Kidney (tissue), 22 donors: ENCODE measurements at places on chromosomes 7 and 10. TPM values are rescaled to one million over a fixed set of nuclear protein-coding genes. Genes with fewer than 3 reads are reported as not detected.

Gene NEBL
- 21.2 TPM for total RNA-seq

Gene GDF10
- 1.1 TPM for total RNA-seq

Gene EIF5AL1
- 0.54 TPM for total RNA-seq

Gene NKX2-3
- total RNA-seq = not detected

Gene MCM10
- total RNA-seq = 0.50 TPM

- no peak for DNase-seq
Observed at GRCh38 chr10:28054228-28054860, 55.5 kb upstream of the ODAD2 start.

DNA sequence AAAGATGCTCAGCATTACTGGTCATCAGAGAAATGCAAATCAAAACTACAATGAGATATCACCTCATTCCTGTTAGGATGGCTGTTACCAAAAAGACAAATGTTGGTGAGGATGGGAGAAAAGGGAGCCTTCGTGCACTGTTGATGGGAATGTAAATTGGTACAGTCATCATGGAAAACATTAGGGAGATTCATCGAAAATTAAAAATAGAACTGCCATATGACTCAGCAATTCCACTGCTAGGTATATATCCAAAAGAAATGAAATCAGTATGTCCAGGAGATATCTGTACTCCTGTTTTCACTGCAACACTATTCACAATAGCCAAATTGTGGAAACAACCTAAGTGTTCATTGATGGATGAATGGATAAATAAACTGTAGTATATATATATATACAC is 228.1 kb downstream of the ACTR3B start:
- DNase-seq = no peak

DNA sequence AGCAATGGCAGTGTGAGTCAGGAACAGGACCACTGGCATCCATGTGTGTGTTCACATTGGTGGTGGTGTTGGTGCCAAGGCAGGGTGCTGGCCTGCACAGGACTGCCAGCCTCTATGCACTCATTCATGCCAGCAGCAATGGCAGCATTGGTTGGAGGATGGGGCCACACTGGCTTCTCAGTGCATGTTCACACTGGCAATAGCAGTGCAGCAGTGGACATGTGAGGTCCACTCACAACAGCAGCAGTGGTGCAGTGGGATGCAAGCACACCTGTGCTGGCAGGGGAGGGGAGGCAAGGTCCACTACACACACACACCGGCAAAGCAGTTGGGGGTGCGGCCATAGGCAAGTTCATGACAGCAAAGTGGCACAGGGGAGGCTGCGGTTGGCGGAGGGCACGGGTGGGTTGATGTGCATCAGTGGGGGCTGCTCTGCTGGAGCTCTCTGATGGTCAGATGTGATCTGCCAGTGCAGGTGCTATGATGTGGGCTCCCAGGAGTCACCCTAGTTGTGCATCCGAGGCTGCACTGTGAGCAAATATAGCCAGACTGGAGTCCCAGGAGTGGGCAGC is 57.8 kb upstream of the TNKS2 start:
- no peak for DNase-seq

DNA sequence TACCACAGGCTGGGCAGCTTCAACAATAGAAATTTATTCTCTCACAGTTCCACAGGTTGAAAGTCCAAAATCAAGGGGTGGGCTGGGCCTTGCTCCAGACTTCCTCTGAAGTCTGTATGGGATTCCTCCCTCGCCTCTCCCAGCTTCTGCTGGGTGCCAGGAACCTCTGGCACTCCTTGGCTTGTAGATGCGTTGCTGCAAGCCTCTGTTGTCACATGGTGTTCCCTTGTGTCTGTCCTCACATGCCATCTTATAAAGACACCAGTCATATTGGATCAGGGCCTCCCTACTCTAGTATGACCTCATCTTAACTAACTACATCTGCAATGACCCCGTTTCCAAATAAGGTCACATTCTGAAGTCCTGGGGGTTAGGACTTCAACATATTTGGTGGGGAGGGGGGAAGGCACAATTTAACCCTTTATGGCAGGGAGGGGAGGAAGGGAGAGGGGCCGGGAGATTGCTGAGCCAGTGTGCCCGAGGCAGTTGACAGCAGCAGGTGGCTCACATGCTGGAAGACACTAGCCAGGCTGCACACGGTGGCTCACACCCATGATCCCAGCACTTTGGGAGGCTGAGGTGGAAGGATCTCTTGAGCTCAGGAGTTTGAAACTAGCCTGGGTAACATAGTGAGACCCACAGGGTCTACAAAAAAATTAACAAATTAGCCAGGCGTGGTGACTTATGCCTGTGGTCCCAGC is 18.8 kb downstream of the ZNF282 start:
- DNase-seq = no peak

DNA sequence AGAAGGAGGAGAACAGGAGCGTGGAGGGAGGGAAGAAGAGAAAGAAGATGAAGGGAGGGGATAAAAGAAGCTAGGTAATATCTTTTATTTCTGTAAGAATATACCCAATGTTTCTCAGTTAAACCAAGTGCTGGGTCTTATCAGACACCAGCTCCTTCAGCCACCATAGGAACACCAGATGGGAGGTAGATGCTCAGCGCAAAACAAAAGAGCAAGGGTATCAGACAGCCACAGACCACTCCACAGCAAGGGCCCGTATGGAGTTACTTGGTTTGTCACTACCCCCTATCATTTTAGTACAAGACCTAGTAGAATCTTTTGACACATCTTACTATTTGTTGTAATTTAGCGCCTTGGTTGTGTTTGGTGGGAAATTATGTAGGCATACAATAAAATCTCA is 65.9 kb upstream of the FAM133B start:
- no peak for DNase-seq

DNA sequence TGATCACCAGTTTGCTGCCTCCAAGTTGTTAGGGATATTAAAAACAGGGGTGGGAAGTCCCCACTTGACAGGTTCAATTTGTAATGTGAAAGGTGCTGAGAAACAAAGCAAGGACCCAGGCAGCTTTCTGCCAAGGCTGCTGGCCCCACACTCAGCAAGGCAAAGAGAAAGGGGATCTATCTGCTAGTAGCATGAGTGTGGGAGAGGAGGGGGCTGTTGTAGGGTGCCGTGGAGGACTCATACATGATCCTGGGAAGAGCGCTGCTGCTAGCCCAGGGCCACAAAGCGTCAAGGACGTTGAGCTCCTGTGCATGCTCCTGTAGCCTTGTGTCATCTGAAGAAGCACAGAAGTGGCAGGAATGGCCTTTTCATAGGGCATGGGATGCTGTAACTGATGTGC is 96.5 kb upstream of the INSYN2A start:
- DNase-seq = no peak

- DNase-seq = no peak
Observed at GRCh38 chr7:22660293-22660692, 66.7 kb upstream of the IL6 start.

- DNase-seq = no peak
Observed at GRCh38 chr10:78288663-78289062, 255.0 kb downstream of the RPS24 start.

GRCh38 chr7:26461518-26461917 is 169.9 kb downstream of the SNX10 start:
- DNase-seq = no peak

DNA sequence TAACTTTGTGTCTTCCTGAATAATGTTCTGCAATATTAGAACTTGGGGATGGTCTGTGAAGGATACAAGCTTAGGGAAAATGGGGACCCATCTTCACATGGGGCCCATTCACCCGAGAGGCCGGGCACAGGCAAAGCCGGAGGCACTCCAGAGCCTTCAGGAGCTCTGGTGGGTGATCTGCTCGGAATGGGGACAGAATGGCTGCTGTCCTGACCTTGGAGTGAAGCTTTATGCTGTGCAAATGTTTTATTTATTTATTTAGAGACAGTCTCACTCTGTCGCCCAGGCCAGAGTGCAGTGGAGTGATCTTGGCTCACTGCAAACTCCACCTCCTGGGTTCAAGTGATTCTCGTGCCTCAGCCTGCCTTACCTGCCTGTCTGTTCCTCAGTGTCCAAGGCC is 55.4 kb downstream of the DYNC2I1 start:
- no peak for DNase-seq

- DNase-seq = no peak
Observed at GRCh38 chr10:19993714-19994315, 177.6 kb downstream of the PLXDC2 start.

DNA sequence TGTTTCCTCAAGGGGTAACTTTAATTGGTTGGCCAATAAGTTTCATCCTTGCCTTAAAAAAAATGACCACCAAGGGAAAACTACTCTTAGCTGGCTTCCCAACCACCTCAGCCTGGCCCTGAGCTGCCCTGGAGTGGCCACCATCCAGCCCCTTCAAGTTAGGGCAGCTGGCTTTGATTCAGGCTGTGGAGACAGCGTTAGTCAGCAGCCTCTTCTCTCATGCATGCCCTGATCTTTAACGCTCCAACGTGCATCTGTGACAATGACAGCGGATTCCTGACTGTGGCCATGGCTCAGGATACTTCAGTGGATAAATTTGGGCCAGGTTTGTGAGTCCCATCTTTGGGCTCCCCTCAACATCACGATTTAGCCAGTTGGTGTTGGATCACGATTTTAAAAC is 111.6 kb downstream of the RBM20 start:
- DNase-seq = no peak

DNA sequence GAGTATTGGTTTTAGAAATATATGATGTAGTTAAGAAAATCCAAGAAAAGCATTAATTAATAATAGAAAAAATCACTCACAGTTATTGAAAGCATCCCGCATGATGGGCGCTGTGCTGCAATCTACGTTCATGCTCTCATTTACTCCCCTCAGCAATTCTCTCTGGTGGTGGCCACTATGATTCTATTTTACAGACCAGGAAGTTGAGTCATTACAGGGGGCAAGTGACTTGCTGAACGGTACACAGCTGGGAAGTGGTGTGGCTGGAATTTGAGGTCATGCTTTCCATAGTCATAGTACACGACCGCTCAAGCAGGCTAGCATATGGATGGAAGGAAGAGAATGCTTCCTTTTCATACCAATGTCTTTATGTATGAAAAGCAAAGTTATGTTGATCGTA is 117.4 kb downstream of the TES start:
- no peak for DNase-seq

GRCh38 chr7:6501586-6502564 is 49.4 kb downstream of the GRID2IP start:
- no peak for DNase-seq

- DNase-seq = no peak
Observed at GRCh38 chr7:1046722-1047679, 2.7 kb downstream of the GPR146 start.

GRCh38 chr10:122307669-122308416 is 36.7 kb downstream of the BTBD16 start:
- no peak for DNase-seq

GRCh38 chr7:37796138-37796775 is 52.1 kb upstream of the NME8 start:
- DNase-seq = no peak

DNA sequence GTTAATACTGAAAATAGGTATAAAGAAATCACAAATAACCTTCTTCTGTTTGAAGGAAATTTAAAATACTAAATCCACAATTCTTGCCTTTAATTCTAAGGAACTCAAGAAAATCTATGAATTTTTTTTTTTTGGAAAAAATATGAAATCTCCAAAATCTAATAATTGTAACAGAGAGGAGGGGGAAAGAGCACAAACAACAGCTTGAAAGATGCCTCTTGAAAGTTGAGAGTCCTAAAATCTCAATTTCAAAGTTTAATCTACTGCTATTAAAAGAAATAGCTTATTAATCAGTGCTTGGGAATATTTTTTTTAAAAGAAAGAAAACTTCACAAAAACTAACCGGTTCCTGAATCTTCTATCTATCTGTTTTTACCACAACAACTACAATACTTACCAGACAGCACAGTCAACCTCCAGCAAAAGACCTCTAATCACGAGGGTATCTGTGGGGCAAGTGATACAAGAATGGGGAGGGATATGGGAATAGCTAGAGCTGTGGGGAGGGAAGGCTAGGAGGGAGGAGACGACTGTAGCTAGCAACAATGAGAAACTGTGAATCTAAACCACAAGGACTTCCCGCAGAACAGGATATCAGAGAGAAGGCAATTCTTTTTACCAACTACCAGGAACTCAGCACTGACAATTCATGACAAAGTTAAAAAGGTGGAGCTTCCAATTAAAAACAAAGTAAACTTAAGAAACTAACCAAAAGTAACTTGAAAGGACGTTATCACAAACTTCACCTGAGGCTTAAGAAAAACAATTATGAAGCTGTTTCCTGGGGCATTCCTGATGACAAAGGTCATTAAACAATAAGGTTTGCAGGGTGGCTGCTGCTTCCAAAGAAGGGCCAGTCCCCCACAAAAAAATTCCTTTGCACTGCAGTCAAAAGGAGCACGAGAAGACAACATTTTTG is at the start of gene USP54:
USP54 (minus strand) TSS at position 462 of the 919 bp plus-strand sequence. CDS start 15,684 bp downstream, outside the sequence.
- no peak for DNase-seq

- peak; percentile 58 for DNase-seq
Observed at GRCh38 chr7:155356323-155357105, 58.8 kb downstream of the INSIG1 start.

DNA sequence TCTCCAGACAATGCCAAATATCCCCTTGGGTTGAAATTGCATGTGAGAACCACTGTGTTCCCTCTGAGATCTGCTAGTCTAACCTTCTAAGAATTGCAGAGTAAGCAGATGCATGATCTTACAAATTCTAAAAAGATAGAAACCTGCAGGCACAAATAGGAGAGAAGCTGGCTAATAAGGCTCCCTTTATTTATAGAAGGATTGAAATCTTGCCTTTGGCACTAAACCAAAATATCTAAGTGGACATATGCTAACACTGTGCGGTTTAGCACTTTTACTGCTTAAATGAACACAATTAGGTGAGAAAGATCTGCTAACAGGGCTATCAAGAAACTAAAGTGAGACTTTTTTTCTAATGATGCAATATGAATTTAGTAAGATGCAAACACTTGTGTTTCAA is 225.5 kb downstream of the DOCK4 start:
- no peak for DNase-seq

- no peak for DNase-seq
Observed at GRCh38 chr10:127332631-127333030, 136.2 kb upstream of the INSYN2A start.

GRCh38 chr7:98779800-98780587 is 89.8 kb downstream of the TMEM130 start:
- DNase-seq = no peak

DNA sequence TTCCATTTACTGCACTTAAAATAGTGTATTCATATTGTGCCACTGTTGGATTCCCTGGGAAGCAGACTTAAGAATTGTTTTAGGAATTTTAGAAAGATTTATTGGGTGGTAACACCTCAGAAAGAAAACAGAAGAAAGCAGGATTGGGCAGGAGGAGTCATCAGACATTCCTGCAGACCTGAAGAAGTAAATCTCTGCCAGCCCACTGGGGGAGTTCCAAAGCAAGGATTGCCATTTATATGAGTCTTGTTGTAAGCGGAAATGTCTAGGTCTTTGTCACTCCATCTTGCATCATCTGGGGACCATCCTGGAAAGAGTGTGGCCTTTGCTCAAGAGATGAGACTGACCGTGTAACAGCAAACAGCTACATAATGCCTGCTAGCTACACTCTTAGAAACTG is 947.6 kb upstream of the POT1 start:
- no peak for DNase-seq

- no peak for DNase-seq
Observed at GRCh38 chr10:43160046-43160920, 22.0 kb downstream of the CSGALNACT2 start.

- DNase-seq = no peak
Observed at GRCh38 chr10:100377830-100378229, 30.8 kb downstream of the SCD start.
